ENCODE measurements at places on chromosomes 2 and 18.

DNA sequence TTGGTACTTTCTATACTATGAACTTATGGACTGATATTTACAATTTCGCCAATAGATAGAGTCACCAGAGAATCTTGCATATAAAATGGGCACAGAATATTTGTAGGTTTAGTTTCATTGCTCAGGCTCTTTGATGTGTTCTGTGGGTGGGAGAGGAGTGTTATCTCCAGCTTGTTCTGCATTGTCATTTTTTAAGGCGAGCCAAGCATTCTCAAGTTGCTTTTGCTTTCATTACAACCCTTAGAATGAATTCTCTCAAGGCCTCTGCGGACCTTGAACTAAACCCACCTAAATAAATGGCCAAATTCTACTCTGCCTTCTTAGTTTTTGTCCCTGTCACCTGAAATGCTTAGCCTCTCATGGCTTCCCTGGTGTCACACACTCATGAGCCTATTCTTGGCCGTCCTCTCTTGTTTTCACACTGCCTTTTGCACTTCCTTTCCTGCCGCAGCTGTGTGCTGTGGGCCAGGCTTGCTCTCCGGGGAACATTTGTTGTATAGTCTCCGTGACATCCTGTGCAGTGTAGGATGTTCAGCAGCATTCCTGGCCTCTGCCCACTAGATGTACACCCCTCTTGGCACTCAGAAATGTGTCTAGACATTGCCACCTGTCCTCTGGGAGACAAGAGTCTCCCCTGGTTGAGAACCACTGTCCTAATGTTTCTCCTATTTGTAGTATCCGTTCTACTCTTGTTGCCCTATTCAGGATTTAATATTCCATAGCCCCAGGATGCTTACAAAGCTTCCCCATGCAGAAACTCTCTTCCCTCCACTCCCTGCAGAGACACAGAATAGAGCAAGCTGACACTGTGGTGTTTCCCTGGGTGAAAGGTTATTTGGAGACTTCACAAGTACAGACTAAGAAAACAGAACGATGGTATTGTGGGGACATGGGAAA, 255.6 kb downstream of the PTPRM start:
- no peak for DNase-seq

- no peak for DNase-seq
Measured at GRCh38 chr2:40451918-40452605, at the start of gene SLC8A1. Gene SLC8A1, minus strand, starts transcription at chr2:40452090.

GRCh38 chr2:19868701-19869580, 32.8 kb downstream of the TTC32 start:
- peak; percentile 53 for DNase-seq

- DNase-seq = no peak
Measured at GRCh38 chr2:205746420-205746785, 64.1 kb downstream of the NRP2 start.

DNA sequence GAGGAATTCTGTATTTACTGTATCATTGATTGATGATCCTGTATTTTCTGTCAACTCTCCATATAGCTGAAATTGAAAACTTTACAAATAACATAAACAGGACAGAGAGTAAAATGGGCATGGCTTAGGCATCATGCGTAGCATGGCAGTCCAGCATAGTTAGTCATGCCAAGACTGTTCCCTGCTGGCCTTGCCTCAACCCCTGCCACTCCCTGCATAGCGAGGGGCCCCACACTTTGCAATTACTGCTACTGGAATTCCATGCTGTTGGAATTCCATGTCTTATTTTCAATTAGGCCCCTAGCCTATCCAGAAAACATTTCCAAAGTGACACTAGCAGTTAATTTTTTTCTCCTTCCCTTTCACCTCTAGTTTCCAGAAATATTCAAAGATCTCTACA, 15.1 kb upstream of the SOX11 start:
- no peak for DNase-seq

- DNase-seq = no peak
Measured at GRCh38 chr2:180359522-180360282, 352.6 kb upstream of the CWC22 start.

GRCh38 chr2:171522788-171523087, 464 bp downstream of the CYBRD1 start:
- DNase-seq = peak; percentile 67

Measured in skin of body (tissue), 3 donors.